ENCODE measurements at places on chromosomes 6 and 20.
A peak's percentile ranks its signal among the peaks of the same experiment; 100 is the strongest.

DNA sequence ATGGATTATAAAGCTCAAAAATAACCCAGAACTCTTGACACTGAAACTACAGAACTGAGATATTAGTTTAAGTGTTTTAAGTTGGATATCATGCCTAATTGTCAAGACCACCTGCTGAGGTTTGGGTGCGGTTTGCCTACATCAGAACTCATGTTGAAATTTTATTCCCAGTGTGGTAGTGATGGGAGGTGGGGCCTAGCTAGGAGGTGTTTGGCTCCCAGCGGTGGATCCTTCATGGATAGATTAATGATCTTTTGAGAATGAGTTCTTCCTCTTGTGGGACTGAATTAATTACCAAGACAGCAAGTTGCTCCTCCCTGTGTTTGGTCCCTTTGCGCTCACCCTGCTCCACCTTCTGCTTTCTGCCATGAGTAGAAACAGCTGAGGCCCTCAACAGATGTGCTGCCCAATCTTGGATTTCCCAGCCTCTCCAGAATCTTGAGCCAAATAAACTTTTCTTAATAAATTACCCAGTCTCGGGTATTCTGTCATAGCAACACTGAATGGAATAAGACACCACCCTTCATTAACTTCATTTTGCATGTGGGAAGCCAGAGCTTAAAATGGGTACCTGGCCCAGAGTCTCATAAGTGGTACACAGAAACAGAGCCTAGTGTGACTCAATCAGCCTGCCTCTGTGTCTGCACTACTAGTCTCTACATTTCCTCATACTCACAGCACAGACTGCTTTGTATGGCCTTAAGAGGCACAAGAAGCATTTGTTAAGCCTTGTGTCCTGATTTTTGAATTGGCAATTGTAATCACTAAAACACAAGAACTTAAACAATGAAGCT is 158.4 kb downstream of the IBTK start:
- no peak for DNase-seq
- no peaks in the 10 kb centered on the region for H3K27me3 ChIP-seq
- peaks cover 74% of the 10 kb centered on the region for H3K4me1 ChIP-seq
- H3K4me3 ChIP-seq, result no peak overlapping the region

DNA sequence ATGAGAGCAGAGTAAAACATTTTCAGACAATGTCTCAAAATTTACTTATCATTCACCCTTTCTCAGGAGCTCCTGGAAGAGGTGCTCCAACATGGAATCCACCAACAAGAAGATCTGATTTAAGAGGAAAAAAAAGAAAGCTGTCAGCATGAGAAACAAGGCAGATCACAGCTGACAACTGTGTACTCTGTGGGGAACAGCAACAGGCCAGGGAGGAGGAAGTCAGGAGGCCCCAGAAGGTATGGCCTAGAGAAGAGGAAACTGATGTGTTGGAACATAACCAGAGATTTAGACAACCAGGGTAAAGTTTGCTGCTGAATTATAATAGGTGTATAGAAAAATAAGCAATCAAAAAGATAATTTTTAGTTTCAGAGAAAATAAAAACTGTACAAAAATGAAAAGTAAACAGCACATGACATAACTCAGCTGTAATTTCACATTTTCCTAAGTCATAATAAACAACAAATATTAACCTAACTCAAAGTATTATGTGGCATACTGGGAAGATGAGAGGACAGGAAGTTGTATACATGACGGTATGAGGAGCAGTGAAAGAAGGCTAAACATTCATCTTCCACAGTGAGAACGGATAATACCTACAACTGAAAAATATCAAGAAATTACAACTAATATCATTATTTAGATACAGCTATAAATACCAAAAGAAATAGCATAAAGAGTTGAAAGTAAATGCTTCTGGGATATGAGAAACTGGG is 113.6 kb upstream of the EMILIN3 start:
- no peaks in the 10 kb centered on the region for H3K27me3 ChIP-seq
- H3K4me1 ChIP-seq, result peaks cover 8% of the 10 kb centered on the region
- H3K27ac ChIP-seq, result no peak overlapping the region
- DNase-seq, result no peak
- no peak overlapping the region for H3K4me3 ChIP-seq
- peaks cover 59% of the 10 kb centered on the region for H3K36me3 ChIP-seq

GRCh38 chr6:44932651-44933091 is 395.5 kb upstream of the RUNX2 start:
- no peak overlapping the region for H3K27ac ChIP-seq
- DNase-seq, result no peak
- H3K27me3 ChIP-seq, result no peaks in the 10 kb centered on the region
- no peak overlapping the region for H3K4me3 ChIP-seq
- no peaks in the 10 kb centered on the region for H3K36me3 ChIP-seq

GRCh38 chr6:25223490-25223991 is 55.6 kb upstream of the CARMIL1 start:
- no peaks in the 10 kb centered on the region for H3K36me3 ChIP-seq
- H3K4me3 ChIP-seq, result no peak overlapping the region
- H3K27me3 ChIP-seq, result 0 out of 3 replicates have a peak, but pooled peaks cover 4% of the 10 kb centered on the region
- DNase-seq, result peak; percentile 54
- no peaks in the 10 kb centered on the region for H3K4me1 ChIP-seq

GRCh38 chr20:18665135-18665534 is 77.3 kb downstream of the DTD1 start:
- H3K27me3 ChIP-seq, result no peaks in the 10 kb centered on the region
- no peak overlapping the region for H3K27ac ChIP-seq
- H3K36me3 ChIP-seq, result no peaks in the 10 kb centered on the region
- no peak overlapping the region for H3K4me3 ChIP-seq

GRCh38 chr6:111618407-111618806 is 12.7 kb upstream of the TRAF3IP2 start:
- H3K27me3 ChIP-seq, result no peaks in the 10 kb centered on the region
- peaks cover 46% of the 10 kb centered on the region for H3K4me1 ChIP-seq
- H3K4me3 ChIP-seq, result no peak overlapping the region

- 0 out of 3 replicates have a peak, but pooled peaks cover 3% of the 10 kb centered on the region for H3K27me3 ChIP-seq
- no peak overlapping the region for H3K27ac ChIP-seq
- H3K36me3 ChIP-seq, result no peaks in the 10 kb centered on the region
- DNase-seq, result no peak
- peaks cover 17% of the 10 kb centered on the region for H3K4me1 ChIP-seq
Observed at GRCh38 chr6:89295981-89296380, 19.1 kb downstream of the GABRR2 start.

DNA sequence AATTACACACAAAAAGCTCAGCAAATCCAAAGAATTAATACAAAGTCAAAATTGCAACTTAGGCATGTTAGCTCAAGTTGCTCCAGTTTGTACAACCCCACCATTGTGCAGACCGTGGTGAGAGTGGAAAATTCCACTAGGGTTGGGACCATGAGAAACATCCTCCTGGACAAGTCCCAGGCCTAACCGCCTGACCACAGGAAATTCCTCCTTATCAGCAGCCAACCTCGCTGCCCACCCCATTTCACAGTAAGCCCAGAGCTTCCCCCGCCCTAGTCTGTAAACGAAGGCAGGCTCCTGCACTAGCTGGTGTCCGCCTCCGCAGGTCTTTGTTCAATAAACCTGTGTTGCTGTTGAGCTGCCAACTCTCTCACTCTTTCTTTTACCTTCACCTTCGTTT is 1023.3 kb downstream of the EYS start:
- H3K27ac ChIP-seq, result no peak overlapping the region
- H3K27me3 ChIP-seq, result no peaks in the 10 kb centered on the region
- H3K36me3 ChIP-seq, result no peaks in the 10 kb centered on the region
- H3K4me1 ChIP-seq, result no peaks in the 10 kb centered on the region
- H3K4me3 ChIP-seq, result no peak overlapping the region
- DNase-seq, result peak; percentile 44

DNA sequence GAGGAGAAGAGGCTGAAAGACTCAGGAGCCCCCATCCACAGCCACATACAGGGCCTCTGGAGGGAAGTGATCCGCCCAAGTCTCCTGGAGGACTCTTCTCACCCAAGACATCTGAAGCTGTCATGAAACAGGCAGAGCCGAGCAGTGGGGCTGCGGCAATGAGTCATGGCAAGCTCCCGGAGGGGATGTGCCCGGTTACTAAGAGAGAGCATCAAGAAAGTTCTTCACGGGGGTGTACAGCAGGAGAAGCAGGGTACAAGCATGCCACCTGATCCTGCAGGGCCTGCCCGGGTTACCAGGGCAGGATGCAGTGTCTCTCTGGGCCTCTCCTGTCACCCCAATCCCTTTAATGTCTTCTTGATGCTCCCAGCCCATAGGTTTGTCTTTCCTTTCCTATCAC is 21.1 kb downstream of the TRIM26 start:
- DNase-seq, result no peak
- no peaks in the 10 kb centered on the region for H3K27me3 ChIP-seq
- H3K4me3 ChIP-seq, result no peak overlapping the region
- H3K36me3 ChIP-seq, result peaks cover 43% of the 10 kb centered on the region
- no peaks in the 10 kb centered on the region for H3K4me1 ChIP-seq

All from HepG2 (cell line).